Aorta (tissue), 5 donors: ENCODE measurements at places on chromosomes 5 and 9. TPM values are rescaled to one million over a fixed set of nuclear protein-coding genes. Genes with fewer than 3 reads are reported as not detected.
A peak's percentile ranks its signal among the peaks of the same experiment; 100 is the strongest.

DNA sequence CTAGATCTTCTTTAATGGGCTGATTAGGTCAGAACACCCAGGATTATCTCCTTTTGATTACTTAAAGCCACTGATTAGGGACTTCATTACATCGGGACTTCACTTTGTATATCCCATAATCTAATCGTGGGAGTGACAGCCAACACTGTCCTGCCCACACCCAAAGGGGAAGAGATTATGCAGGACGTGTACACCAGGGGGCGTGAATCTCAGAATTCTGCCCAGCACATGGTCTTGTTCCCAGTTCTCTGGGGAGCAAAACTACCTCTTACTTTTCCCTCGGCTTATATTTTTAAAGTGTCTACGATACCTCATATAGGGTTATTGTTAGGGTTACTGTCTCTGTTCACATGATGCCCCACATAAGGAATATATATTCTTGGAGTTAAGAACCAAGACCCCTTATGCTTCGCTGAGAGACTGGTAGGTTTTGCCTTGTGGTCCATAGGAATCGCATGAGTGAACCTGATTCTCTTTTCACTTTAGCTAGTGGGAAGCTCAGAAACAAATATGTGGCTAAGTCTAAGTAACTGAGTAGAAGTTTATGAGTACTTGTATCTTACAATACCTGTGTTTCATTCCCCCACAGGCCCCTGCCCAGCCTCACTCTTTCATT, 192.7 kb downstream of the GNA14 start:
- no peak for DNase-seq

- no peak for DNase-seq
These were observed 331.3 kb upstream of the RFX3 start for GRCh38 chr9:3857091-3857490.

GRCh38 chr5:156799171-156799570, 50.9 kb upstream of the PPP1R2B start:
- no peak for DNase-seq

DNA sequence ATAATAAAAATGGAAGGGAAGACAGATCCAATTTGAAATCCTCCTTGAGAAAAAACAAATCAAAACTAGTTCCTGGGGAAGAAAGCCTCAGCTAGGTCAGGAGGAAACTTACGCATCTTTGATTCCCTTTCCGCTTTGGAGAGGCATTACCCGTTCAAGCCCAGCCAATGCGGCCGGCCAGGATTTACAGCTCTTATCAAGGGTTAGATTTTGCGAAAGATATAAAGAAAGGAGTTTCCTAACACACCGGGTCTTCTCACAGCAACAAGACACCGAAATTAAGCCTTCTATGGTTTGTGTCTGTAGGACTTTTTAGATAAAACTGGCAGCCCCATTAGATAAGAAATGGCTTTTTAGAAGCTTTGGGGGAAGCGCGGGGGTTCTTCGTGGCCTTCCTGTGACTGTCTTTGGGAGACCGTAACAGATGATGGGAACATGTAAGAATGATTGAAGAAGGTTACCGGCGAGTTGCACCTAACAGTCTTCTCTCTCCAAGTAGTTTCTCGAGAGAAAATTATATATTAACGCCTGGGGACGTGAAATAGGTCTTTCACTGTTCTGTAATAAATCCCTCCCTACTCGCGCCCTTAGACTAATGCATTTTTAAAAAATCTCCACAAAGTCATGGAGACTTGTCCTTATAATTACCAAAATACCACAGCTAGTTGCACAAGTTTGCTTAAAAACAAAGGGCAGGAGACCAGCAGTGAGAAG, 1.3 kb upstream of the ISL1 start:
- DNase-seq, result no peak

- no peak for DNase-seq
These were observed 207.8 kb upstream of the TARS1 start for GRCh38 chr5:33232731-33233505.

DNA sequence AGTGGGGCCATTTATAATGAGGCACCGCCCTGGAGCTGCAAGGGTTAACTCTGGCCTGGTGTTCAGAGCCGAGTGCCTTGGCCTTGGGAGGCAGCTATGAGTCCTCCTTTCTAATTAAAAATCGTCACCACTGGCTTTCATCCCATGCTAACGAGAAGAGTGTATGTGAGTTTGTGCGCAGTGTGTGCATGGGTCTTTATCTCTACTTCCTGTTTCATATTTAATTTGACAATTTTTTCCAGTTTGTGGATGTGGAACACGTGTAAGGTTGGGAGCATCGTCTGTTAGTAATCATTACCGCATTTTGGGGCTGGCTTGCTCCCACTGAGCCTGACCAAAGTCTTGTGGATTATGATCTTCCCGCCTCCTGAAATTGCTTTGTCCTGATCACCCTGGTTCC, 76.4 kb downstream of the NDFIP1 start:
- DNase-seq, result peak; percentile 17

- DNase-seq, result peak; percentile 42
These were observed 31.2 kb upstream of the CLPTM1L start for GRCh38 chr5:1375871-1376810.

MACROH2A1 gene
- 113 TPM for total RNA-seq

TMC1 gene
- total RNA-seq, result 2.9 TPM

GAS1 gene
- 111 TPM for total RNA-seq
